ENCODE measurements at places on chromosomes 7 and 10. TPM values are rescaled to one million over a fixed set of nuclear protein-coding genes. Genes with fewer than 3 reads are reported as not detected.

Gene KLF6
- total RNA-seq: 173 TPM

Gene DPP6
- 1.3 TPM for total RNA-seq

Gene IKZF1
- total RNA-seq: 20.7 TPM

Gene OR2A7
- total RNA-seq: 19.5 TPM

DNA sequence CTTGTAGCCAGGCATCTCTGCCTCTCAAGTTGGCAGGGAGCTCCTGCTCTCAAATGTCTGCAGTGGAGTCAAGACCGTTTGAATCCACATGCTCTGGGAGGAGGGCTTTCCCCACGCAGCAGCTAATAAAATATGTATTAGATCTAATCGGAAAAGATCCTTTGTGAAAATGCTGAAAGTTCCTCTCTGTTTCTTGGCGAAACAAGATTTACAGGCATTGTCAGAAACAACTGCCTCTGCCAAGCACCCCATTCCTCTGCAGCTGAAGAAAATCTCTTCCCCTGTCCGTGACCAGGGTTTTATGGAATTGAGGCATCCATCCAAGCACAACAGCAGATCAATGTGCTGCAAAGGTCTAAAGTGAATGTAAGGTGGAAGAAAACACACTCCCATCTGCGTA, 165.8 kb downstream of the TCERG1L start:
- no peak for DNase-seq

- no peak for DNase-seq
Measured at GRCh38 chr10:132222726-132223125, 36.0 kb downstream of the DPYSL4 start.

DNA sequence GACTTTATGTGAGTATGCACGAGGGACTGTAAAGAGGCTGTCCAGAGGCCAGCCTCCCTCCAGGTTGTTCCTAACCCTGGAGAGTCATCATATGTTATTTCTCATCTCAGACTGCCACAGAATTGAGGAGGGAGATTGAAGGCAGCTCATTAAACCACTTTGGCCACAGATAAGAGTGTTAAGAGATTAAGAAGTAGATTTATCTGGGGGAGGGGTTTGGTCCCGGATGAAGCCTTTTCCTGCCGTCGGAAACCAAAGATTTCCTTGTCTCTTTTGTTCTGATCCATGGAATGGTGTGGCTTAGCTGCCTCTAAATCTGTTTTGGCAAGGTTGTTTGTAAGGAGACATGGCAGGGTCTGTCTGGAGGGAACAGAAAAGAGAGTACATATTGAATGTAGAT, 338.8 kb downstream of the AUTS2 start:
- no peak for DNase-seq

GRCh38 chr10:3564346-3565002, 220.5 kb downstream of the KLF6 start:
- no peak for DNase-seq

DNA sequence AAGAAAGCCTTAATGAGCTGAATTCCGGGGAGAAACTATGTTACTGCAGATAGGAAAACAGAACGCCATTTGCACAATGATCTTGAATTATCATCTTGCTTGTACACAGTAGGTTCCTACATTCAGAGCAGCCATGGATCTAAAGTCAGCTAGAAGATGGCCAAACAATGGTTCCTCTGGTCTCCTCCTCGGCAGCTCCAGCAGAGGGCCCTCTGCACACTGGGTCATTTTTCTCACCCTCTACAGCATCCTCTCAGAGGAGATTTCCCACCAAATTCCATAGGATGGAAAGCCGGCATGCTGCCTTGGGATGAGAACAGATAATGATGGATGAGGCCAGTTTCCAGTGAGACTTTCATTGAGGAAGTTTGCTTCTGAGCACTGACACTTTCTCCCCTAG, 308.5 kb upstream of the NFE2L3 start:
- DNase-seq: no peak

- DNase-seq: peak; percentile 88
Measured at GRCh38 chr7:151736403-151736909, 140.5 kb downstream of the PRKAG2 start.

DNA sequence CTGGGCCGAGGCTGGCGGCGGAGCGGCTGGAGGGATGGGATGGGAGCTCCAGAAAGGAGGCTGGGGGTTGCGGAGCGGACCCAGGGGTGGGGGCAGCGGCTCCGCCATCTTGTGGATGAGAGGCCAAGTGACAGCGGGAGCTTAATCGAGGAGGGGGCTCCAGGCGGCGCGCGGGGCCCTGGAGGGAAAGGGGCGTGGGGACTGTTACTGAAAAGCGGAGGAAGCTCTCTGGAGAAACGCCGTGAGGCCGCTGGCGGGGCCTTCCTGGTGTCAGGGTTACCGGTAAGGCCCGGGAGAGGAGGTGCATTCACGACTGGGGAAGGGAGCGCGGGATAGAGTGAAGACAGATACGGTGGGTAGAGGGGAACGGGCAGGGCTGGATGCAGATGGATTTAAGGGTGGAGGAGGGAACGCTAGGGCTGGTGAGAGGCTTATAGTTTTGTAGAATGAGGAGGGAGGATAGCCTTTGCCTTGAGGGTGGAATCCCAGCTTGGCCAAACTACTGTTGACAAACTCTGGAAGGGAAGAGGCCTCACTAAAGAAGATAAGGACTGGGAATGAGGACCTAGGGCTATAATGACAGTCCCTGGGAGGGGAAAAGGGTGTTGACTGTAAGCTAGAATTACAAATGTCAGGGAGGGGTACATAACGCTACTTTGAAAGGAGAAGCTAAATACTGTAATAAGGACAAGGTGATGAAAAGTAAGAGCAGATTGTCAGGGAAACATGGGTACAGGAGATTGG, 535 bp downstream of the BTRC start:
- DNase-seq: no peak

GRCh38 chr10:79051766-79052165, 17.0 kb upstream of the ZMIZ1 start:
- peak; percentile 11 for DNase-seq

DNA sequence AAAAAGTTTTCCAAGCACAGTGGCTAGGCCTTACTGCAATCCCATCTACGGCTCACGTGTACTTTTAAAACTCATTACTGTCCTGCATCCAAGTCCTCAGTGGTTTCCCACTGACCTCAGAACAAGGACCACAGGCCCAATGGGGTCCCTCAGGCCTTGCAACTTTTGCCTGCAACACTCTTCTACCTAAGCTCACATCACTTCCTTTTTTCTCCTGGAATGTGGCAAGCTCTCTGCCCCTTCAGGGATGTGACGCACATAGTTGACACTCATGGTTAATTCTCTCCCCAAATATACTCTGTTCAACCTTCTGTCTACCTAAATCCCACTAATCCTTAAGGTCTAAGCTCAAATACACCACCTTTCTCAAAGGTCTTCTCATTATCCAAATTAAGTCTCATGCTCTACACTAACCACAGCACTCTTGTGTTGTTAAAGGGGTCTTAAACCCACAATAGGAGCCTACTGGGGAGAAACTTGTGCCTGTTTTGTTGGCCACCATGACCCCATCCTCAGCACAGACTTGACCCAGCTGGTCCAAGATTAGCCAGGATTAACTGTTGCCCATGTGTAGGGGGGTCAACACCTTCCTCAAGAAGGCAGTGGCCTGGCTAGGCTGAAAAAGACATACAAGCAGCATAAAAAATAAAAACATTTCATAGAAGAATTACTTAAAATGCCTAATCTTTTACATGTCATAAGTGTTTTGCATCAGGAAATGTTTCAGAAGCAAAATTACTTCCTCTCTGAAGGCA, 15.2 kb downstream of the HNRNPF start:
- DNase-seq: no peak

- no peak for DNase-seq
Measured at GRCh38 chr7:41416208-41416595, 286.7 kb downstream of the INHBA start.
